ENCODE measurements at places on chromosomes 6 and 20.
A peak's percentile ranks its signal among the peaks of the same experiment; 100 is the strongest.

DNA sequence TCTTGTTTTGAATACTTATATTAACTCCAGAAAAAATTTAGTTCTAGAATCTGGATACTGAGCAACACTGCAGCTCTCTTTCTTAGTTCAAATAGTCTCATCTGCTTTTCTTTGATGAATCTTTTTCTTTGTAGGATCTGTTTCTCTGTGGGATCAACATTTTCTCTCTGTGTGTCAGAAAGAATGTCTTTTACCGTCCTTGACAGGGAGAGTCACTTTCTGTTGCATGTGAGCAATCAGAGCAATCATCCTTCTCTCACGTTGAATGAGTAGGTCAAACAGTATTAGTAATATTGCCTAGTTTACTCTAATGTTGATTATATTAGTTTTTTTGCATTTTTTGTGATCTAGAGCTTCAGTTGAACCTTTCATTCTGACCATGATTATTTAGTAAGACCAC lies 130.9 kb downstream of the TRMT11 start:
- no peaks in the 10 kb centered on the region for H3K4me1 ChIP-seq
- no peak overlapping the region for H3K27ac ChIP-seq
- no peaks in the 10 kb centered on the region for H3K27me3 ChIP-seq
- no peak overlapping the region for H3K4me3 ChIP-seq
- H3K36me3 ChIP-seq: no peaks in the 10 kb centered on the region

GRCh38 chr6:128112494-128112893 lies 211.6 kb upstream of the THEMIS start:
- DNase-seq: no peak
- H3K27me3 ChIP-seq: no peaks in the 10 kb centered on the region
- H3K4me3 ChIP-seq: peak overlapping the region; percentile 36
- peak overlapping the region; percentile 71 for H3K27ac ChIP-seq
- H3K4me1 ChIP-seq: peaks cover 33% of the 10 kb centered on the region
- peaks cover 2% of the 10 kb centered on the region for H3K36me3 ChIP-seq

GRCh38 chr6:70838907-70839285 lies 118.0 kb downstream of the B3GAT2 start:
- H3K4me1 ChIP-seq: peaks cover 16% of the 10 kb centered on the region
- H3K27ac ChIP-seq: no peak overlapping the region
- H3K4me3 ChIP-seq: no peak overlapping the region
- H3K36me3 ChIP-seq: no peaks in the 10 kb centered on the region

GRCh38 chr6:119280668-119281067 lies 68.9 kb downstream of the MAN1A1 start:
- no peaks in the 10 kb centered on the region for H3K36me3 ChIP-seq
- H3K27ac ChIP-seq: peak overlapping the region; percentile 80
- DNase-seq: no peak

- no peaks in the 10 kb centered on the region for H3K4me1 ChIP-seq
- no peak for DNase-seq
- no peak overlapping the region for H3K4me3 ChIP-seq
- H3K27me3 ChIP-seq: peaks cover 2% of the 10 kb centered on the region
- no peaks in the 10 kb centered on the region for H3K36me3 ChIP-seq
- no peak overlapping the region for H3K27ac ChIP-seq
These were observed 4.3 kb upstream of the MC3R start for GRCh38 chr20:56244259-56244658.

DNA sequence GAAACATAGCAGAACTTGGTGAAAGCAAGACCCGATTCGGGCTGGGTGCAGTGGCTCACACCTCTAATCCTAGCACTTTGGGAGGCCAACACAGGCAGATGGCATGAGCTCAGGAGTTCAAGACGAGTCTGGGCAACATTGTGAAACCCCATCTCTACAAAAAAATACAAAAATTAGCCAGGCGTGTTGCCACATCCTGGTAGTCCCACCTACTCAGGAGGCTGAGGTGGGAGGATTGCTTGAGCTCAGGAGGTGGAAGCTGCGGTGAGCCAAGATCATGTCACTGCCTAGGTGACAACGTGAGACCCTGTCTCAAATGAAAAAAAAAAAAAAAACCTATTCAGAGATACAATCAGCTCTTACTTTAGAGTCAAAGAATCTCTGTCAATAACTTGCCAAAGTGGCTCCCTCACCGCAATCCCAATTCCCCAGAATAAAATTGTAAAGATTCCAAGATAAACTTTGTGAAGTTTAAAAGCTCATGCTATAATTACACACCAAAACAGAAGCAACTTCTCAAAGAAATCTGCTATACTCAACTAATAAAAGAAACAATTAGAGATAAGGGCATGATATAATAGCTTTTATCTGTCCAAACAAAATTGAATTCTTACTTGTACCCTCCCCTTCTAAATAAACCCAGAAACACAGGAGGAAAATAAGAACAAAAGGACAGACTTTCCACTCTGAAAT lies 33.6 kb downstream of the CDK19 start:
- no peak overlapping the region for H3K27ac ChIP-seq
- peaks cover 2% of the 10 kb centered on the region for H3K36me3 ChIP-seq
- H3K4me3 ChIP-seq: no peak overlapping the region
- H3K27me3 ChIP-seq: no peaks in the 10 kb centered on the region

DNA sequence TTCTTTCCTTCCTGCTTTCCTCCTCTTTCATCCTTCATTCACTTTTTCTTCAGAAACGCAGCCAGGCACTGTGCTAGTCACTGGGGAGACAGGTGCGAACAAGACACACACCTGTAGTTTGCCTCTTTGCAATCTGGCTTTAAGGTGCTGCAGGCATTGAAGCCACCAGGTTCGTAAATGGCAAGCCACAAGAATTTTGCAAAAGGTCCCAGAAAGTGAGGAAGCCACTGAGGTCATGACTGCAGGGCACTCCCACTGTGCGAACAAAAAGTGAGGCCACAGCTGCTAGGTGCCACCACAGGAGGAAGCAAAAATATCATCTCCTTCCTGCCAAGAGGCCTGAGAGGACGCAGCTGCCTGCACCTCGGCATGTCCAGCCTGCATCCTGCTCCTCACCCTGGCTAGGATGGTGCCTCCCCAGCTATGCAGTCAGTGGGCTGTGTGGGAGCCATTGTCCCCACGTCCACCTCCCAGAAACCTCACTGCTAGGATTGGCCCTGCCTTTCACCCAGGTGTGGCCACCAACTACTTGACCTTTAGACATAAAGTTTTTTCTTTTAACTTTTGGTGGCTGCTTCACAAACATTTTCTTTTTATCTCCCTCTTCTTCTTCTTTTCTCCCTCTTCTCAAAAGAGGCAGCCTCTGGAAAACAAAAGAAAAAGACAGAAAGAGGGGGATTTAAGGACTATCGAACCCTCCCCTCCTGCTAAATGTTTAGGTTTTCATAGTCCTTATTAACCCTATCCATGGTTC lies 230.8 kb downstream of the BCAS1 start:
- no peak overlapping the region for H3K27ac ChIP-seq
- no peaks in the 10 kb centered on the region for H3K36me3 ChIP-seq
- no peaks in the 10 kb centered on the region for H3K27me3 ChIP-seq
- no peak overlapping the region for H3K4me3 ChIP-seq

DNA sequence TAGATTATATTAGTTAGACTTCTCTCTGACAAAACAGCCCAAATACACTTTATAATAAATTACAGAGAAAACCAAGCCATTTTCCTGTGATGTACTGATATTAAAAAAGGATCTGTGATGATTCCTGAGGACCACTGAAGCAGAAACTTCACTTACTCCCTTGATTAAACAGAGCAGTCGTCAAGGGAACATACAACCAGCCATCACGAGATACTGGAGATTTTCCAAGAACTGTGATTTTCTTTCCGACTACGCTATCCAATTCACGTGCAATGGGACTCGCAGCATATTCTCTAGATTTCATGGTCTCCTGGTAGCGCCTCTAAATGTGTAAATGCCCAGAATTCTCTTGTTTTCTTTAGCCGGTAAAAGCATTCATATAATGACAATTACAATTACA lies 377.4 kb downstream of the PHF3 start:
- no peak for DNase-seq
- no peaks in the 10 kb centered on the region for H3K4me1 ChIP-seq
- peaks cover 9% of the 10 kb centered on the region for H3K27me3 ChIP-seq
- no peaks in the 10 kb centered on the region for H3K36me3 ChIP-seq

DNA sequence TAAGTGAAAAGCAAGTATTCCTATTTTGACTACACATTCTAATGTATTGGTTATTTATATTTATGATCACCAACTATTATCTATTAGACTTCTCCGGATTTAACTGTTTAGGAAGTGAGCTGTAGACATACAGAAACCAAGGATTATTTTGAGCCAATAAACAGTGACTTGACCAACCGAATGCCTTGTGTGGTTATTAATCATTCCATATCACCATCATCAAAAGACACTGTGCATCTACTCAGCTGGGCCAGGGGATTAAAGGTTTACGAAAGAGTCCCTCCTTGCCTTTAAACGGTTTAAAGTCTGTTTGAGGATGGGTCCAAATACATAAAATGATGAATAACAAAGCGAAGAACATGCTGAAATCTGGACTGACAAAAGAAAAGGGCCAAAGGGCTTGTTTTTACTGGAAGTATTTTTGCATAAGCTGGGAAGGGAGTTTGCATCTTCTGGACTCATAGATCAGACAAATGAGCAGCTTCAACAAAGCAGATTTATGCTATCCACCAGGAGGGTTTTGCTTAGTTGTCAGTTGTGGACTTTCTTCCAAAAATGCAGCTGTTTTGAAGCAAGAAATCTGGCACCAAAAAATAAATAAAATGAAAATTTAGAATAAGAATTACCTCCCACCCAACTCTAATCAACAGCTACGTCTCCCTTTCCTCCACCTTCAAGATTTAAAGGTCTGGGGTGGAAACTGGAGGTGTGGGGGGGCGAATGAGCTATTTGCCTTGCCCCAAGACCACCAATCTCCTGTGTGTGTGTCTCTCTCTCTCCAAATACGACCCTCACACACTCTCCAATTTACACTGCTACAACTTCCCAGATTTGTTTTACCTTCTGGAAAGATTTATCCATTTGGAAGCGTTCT lies 33.6 kb upstream of the ID4 start:
- H3K4me3 ChIP-seq: peak overlapping the region; percentile 94
- H3K4me1 ChIP-seq: peaks cover 15% of the 10 kb centered on the region
- no peaks in the 10 kb centered on the region for H3K27me3 ChIP-seq
- no peak for DNase-seq
